ENCODE measurements at places on chromosomes 5 and 9. TPM values are rescaled to one million over a fixed set of nuclear protein-coding genes. Genes with fewer than 3 reads are reported as not detected.

CCL27 gene
- not detected for total RNA-seq

SLC34A3 gene
- total RNA-seq, result not detected

TMOD1 gene
- not detected for total RNA-seq

MUSK gene
- total RNA-seq, result 71.1 TPM

CDC20B gene
- total RNA-seq, result not detected

PDE8B gene
- not detected for total RNA-seq

NSA2 gene
- 139 TPM for total RNA-seq

NPM1 gene
- 1,266 TPM for total RNA-seq
